Stimulated activated CD8-positive, alpha-beta memory T cell treated with anti-CD3 and anti-CD28 coated beads, Interleukin-7, amount 100 ng/mL, for 48 hours (primary cell): ENCODE measurements at places on chromosomes 3 and 15.
A peak's percentile ranks its signal among the peaks of the same experiment; 100 is the strongest.

DNA sequence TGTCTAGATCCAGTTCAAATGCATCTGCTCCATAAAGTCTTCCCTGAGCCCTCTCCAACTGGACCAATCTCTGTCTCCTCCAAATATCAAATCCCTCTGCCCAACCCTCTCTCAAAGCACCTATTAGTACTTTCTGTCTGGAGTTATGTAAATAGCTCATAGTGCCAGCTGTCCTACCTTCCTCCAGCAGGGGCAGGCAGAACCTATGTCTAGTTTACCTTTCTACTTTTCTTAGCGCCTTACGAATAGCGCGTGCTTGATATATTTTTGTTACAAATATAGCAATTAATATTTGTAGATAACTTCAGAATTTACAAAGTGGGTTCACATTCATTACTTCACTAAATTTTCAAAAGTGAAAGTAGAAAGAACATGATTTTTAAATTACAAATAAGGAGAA is 14.0 kb upstream of the CCDC80 start:
- no peak for DNase-seq

DNA sequence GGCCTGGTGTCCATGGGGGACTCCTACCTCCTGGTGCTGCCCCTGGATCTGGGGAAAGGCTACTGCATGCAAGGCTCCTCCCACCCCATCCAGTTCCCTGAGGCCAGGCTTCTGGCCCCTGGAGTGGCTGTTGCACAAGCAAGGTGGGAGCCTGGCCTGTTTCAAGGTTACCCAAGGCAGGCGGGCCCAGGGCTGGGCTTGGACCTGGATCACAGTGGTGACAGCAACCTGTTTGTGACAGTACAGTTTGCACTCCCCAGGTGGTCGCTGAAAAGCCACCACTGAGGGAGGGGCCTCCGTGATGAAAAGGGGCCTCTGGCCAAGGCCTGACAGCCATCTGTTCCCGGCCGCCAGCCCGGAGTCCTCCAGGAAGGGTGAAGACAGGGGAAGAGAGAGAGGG is 14.4 kb upstream of the KY start:
- DNase-seq, result no peak

DNA sequence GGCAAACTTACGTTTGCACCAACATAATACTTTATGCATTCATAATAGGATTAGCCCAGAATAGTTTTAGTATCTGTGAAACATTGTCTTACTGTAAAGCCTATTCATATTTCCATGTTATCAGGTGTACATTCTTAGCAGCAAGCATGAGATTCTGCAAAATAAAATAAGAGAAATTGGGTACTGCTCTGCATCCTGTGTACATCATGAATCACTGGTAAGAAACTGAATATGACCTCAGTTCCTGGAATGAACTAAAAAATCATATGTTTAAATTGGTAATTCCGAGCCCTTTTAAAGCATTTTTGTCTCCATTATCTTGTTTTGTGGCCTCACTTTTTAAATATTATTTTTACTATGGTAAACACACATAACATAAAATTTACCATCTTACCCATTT is 605.1 kb downstream of the ROBO1 start:
- no peak for DNase-seq

- no peak for DNase-seq
Observed at GRCh38 chr15:70519004-70519365, 244.4 kb downstream of the UACA start.

DNA sequence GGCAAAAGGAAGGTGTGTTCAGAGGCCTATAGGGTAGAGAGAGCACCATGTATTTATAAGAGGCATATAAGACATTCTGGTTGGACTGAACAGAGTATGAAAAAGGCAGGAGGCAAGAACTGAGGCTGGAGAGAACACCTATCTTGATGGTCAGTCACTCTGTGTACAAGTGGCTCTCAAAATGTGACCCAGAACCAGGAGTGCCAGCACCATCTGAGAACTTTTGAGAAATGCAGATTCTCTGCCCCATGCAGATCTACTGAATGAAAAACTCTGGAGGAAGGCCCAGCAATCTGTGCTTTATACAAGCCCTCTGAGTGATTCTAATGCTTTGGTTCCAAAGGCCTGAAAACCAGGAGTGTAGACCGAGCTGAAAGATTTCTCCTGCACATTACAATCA is 324.0 kb upstream of the IL12A start:
- DNase-seq, result no peak

- DNase-seq, result no peak
Observed at GRCh38 chr15:98966091-98966787, 41.4 kb downstream of the PGPEP1L start.

DNA sequence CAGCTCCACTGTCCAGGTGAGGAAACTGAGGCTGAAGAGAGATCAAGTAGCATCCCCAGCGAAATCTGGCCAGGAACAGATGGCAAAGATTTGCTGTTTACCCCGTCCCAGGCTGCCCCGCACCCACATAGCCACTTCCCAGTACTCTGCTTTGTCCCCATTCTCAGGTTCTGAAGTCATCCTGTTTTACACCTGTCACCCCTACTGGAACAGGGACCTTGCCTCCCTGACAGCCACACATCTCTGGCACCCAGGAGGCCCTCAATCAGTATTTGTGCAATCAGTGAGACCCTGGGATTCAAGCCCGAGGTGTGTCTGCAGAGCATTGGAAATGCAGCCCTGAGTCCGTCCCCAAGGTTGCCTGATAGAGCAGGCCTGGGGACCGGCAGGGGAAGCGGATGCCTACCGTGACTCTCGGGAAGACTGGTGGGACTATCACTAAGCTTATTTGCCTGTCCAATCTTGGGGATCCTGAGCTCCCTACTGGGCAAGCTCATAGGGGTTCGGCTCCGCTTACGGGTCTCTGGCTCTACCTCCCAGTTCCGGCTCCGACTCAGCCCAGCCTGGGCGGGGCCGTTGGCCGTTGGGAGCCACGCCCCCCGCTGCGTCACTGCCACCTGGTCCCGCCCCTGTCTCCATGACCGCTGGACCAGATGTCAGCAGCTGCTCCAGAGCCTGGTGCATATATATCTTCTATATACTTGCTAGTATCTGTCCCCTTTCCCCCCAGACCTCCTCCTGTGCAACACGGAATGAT is 17.5 kb upstream of the FANCD2 start:
- DNase-seq, result no peak

DNA sequence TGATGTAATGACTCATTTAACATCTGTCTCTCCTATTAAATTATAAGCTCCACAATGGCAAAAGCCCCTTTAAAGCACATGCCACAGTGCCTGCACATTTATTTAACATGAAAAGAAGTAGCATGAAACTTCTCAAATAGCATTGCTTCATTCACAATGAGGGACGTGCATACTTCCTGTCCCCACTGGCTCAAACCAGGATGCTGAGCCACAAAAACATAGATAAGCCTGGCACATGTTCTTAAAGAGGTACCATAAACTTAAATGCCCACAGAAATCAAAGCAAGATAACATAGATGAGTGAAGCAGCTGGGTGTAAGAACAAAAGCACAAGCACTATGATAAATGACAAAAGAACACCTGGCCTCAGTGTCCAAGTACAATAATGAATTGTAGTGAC is 3.8 kb downstream of the TP53BP1 start:
- DNase-seq, result no peak

- no peak for DNase-seq
Observed at GRCh38 chr15:100763835-100764750, 115.5 kb upstream of the ALDH1A3 start.

DNA sequence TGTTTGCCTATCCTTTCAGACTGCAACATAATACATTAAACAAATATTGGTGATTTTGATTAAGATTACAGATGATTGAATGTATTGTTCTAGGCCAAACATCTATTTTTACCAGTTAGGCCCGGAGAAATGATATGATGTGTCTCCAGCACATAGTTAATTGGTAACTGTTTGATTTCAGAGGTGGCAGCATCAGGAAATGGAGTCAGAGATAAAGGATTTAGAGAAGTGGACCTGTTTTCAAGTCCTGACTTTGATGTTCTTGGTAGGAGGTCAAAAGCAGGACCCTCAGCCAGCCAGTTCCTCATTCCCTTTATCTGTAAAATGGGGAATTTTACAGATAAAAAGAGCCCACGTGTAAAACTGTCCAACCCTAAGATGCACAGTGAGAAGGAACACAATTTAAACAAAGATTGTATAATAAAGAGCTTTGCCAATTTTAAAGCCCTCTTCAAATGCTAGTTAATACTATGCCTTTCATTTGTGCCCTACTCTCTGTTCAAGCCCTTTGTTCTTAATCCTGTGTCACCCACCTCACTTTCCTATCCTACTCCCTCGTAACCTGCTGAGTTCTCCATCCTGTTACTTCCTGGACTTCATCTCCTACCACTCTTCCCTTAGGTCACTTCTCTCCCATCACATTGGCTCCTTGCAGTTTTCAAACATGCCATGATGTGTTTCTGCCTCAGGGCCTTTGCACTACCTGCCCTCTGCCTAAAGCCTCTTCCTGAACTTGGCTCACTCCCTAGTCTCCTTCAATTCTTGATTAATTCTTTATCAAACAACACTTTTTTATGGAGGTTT is 2.5 kb downstream of the TMEM212 start:
- DNase-seq, result no peak

- no peak for DNase-seq
Observed at GRCh38 chr15:77519540-77519939, 98.9 kb downstream of the HMG20A start.

- DNase-seq, result no peak
Observed at GRCh38 chr3:4417449-4417848, 49.6 kb downstream of the SUMF1 start.

DNA sequence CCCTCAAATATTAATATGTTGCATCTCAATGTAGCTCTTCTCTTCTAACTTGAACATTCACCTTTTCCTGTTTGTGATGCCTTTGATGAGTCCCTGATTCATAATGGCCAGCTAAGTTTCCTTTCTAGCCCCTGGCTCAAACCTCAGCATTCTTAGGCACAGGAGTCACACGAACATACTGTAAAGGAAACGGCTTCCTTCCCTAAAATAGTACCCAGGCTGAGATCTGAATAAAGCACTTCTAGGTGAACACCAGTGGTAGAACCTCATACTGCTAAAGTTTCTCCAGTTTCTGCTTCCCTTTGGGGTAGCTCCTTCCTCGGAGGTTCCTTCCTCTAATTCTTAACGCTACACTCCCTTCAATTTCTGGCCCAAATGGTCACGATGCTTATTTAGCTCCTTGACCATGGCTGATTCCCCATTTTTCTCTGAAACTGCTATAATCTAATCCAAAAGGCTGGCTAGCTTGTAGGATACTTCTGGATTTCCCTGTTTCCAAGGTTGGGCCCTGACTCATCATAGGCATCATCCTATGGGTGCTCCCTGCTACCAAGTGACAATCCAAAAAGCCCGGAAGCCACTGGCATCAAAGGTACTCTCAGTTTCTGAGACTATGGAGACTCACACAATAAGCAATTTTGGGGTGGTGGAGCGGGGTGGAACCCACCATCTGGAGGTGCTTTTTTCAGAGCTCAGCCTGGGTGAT is 2.4 kb downstream of the ANAPC13 start:
- DNase-seq, result no peak

DNA sequence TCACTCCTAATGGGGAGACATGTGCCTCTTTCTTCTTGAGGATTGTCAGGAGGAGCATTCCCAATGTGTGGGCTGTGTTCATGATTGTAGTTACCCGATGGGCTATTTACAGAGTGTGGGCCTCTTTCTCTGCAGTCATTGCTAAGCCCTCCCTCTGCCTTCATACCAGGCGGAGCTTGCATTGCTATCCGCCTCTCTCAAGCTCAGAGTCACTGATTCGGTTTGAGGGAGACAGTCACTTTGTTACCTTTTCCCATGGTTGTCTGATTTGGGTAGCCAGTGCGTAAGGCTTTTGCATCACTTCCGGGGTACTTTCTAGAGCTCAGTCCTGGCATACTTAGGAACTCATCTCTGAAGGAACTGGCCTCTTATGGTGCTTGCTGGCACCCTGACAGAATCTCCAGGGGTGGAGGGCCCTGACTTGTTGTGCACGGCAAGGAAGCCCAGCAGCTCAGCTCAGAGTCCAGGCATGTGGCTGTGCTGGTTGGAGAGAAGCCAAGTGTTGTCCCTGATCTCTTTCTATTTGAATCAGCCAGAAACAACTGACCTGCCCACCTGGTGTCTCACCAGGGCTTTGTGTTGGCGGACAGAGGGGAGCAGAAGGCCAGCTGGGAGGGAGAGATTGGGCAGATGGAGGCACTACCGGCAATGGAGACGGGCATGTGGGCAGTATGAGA is 79.8 kb downstream of the EPHB1 start:
- DNase-seq, result no peak

GRCh38 chr15:64894395-64895056 is 17.2 kb upstream of the ANKDD1A start:
- DNase-seq, result no peak

DNA sequence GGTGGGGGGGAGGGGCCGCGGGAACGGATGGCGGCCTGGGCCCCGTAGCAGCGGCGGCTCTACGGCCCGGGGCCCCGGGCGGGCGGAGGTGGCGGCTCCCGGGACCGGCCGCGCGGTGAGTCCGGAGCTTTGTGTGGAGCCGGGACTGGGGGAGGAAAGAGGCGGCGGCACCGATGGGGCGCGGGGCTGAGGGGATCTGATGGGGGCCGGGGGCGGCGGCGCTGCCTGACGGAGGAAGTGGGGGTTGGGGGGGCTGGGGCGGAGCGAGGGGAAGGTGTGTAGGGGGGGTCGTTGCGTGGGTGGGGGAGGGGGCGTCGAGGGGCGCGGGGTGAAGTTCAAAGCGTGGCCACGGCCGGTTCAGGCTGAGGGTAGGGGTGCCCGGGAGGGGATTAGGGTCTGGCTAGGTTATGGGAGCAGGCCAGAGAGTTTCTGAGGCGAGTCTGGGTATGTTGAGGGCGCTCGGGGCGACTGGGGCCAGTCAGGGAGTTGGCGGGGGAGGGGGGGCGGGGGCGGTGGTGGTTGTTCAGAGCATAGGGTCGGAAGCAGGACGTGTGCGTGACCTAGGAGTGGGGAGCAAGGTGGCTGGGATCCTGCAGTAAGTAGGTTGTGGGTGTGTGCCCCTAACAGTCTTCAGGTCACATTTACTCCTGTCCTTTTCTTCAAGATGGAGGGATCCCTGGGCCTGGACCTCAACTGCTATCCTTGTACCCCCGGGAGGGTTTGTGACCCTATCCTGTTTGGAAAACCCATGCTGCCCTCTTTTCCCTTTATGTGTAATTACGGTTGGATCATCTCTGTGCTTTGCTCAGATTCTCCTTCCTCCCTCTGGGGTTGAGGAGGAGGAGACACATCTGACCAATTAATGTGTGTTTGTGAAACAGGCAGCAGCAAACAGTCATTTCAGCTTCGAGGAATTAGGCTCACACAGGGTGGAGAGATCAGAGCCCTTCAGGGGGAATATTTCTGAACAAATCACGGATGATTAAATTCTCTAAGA is 644 bp downstream of the ZNF609 start:
- DNase-seq, result peak; percentile 20

DNA sequence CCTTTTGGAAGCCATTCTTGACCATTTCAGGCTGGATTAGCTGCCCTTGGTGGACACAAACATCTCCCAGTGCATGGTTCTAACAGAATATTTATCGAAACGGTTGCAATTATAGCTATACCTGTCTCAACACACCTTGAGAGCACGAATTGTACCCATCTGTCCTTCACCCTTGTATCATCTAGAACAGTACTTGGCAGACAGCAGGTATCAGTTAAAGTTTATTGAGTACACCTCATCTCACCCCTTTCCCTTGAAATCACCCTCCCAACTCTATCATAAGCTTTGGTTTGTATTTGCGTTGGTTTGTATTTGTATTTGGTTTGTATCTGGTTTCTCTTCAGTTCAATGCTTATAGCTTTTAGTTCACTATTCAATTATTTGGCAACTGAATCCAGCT is 12.4 kb downstream of the TSPAN3 start:
- DNase-seq, result no peak
